ENCODE measurements at places on chromosomes 7 and 10.

DNA sequence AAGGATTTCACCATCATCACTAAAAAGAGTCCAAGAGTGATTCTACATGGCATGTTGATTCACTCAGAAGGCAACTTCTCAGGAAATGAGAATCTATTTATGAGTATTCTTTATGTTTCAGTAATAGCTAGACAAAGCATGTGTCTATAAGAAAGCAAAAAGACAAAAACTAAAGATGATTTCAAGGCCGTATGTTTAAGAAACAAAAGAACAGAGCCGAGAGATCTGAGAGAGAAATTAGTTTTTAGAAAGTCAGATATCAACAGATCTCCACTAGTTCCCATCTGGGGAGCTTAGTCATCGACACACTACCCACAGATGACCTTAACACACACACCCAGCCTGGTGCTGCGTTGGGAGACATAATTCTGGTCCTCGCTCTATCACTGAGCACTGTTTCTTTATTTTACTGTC is 21.0 kb downstream of the PIP4K2A start:
- DNase-seq = peak; percentile 65

GRCh38 chr10:35434533-35434932 is 98.2 kb downstream of the CCNY start:
- DNase-seq = no peak

DNA sequence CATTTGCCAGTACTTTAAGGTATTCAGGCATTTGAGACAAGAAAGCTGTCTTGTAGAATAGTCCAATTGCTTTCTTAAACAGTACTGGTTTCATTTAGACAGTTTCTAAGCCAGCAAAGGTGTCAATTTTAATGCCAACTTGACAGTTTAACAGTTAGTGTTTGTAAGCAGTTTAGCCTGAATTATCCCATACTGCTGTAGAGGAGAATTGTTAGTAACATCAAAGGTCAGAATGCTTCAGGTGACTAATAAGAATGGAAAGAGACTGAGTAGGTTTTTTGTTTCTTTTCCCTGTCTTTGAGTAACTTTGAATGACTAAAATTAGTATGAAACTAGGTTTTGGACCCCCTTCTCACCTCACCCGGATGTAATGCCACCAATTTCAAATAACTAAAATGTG is 29.5 kb upstream of the VDAC2 start:
- DNase-seq = no peak

DNA sequence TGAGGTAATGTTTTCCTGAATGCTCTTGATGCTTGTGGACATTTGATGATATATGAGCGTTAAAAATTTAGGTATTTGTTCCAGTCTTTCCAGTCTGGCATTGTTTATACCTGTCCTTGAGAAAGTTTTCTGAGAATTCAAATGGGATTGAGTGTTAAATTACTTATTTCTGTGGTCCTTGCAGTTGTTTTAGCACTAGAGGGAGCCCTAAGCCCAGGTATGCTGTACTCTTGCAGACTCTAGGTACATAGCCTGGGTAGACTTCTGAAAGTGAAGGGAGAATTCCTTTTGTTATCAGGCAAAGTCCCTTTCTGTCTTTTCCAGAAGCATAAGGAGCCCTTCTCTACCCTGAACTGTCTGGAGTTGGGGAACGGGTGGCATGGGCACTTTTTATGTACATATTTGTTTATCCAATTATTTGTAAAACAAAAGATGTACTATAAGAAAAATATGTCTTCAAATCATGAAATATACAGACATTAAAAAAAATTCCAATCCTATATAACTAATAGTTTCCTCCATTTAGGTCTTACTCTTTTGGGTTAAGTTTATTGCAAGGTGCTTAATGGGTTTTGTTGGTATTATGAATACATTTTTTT is 262.1 kb downstream of the ATRNL1 start:
- DNase-seq = peak; percentile 62

DNA sequence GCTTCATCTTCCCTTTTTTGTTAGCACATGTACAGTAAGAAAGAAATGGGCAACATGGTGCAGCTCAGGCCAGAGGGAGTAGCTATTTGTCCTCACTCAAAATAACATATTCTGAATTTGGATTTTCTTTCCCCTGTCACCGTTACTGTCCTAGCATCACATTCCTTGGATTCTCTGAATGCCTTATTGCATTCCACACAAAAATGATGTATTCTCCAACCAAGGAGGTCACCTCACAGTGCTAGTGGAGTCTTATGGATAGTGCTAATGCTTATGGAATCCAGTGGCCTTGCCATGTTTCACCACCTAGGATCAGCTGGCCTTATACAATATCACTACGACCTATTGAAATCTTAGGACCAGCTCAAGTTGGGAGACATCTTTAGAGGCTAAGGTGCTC is 7.2 kb downstream of the PRSS58 start:
- DNase-seq = no peak

DNA sequence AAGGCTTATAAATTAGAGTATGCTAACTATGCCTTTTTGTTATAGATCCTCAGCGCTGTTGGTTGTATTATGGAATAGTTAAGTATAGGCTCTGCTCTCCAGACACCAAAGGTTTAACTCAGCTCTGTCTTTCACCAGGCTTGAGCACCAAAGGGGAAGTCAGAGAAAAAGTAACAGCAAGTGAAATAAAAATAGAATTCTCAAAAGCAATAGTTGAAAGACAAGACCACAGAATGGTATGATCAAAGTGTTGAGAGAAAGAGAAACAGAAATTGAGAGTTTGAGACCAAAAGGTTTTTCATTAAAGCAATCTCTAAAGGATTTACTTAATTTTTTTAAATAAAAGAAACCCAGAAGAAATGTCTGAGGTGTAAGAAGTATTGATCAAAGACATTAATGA is 529.8 kb upstream of the C7orf33 start:
- no peak for DNase-seq

DNA sequence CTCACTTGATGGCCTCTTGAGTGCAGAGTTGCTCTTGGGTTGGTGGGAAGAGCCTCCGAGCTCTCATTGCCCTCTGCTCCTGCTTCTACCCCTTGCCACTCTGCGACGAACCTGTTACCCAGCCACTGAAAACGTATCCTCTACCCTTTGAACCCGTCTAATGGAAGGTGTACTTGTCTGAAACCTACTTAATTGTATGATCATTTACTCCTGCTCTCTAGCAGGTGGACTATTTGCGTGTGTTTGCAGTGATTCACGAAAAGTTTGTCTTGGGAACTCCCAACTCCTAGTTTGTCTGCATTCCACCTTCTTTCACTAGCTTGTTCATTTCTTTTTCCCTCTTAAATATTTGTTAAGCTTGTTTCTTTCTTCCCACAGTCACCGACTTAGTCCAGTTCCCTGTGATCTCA is 503 bp downstream of the CROT start:
- DNase-seq = no peak

GRCh38 chr10:549391-549790 is 140.1 kb downstream of the DIP2C start:
- no peak for DNase-seq

DNA sequence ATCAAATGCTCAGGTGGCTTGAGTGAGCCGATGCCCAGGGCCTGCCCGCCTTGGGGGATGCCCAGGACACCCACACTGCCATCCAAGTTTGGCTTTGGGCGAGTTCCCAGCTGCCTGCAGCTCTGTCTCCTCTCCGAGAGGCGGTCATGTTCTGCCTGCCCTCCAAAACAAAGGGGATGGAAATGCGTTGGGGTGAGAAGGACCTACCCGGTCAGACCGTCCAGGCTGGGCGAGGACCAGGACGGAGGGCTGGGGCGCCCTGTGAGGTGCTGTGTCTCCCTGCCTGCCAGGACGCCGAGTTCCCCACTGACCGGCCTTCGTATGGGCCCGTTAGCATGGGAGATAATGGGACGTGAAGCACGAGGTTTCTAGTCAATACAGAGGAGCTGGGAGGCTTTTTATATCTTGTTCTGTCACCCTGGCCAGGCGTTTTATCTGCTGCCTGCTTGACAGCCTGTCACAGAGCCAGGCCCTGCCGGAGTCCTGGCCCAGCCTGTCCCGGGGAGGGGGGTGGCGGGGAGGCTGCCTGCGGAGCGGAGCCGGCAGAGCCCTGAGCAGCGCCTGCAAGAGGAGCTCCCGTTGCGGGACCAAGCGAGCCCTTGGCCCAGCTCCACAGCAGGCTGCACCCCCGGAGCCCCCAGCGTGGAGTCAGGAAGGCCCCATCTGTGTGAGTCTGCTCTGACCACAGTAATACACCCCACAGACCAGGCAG is 22.0 kb upstream of the ELFN1 start:
- DNase-seq = no peak
